ENCODE measurements at places on chromosomes 7 and 10. TPM values are rescaled to one million over a fixed set of nuclear protein-coding genes. Genes with fewer than 3 reads are reported as not detected.

Gene PHYHIPL
- total RNA-seq, result not detected

Gene SEC31B
- total RNA-seq, result 7.2 TPM

Gene TBC1D12
- 4.9 TPM for total RNA-seq

Gene TBRG4
- 68.3 TPM for total RNA-seq

Gene EGR2
- 19.3 TPM for total RNA-seq

Gene CHCHD3
- total RNA-seq, result 205 TPM

Gene NEUROD6
- total RNA-seq, result not detected

Gene TRUB1
- total RNA-seq, result 23.2 TPM

Gene BAIAP2L1
- total RNA-seq, result 0.53 TPM

Gene ADIRF
- 34.1 TPM for total RNA-seq

Gene GSTO2
- 1.0 TPM for total RNA-seq

Gene CPN1
- total RNA-seq, result not detected

Gene PKD1L1
- 1.5 TPM for total RNA-seq

Gene DRGX
- total RNA-seq, result not detected

Gene PTTG1IP2
- total RNA-seq, result not detected

Gene CPED1
- 16.3 TPM for total RNA-seq

Gene SNX10
- total RNA-seq, result 1.8 TPM

Data from heart right ventricle (tissue), 16 donors.